ENCODE measurements at places on chromosomes 2 and 18.
A peak's percentile ranks its signal among the peaks of the same experiment; 100 is the strongest.

DNA sequence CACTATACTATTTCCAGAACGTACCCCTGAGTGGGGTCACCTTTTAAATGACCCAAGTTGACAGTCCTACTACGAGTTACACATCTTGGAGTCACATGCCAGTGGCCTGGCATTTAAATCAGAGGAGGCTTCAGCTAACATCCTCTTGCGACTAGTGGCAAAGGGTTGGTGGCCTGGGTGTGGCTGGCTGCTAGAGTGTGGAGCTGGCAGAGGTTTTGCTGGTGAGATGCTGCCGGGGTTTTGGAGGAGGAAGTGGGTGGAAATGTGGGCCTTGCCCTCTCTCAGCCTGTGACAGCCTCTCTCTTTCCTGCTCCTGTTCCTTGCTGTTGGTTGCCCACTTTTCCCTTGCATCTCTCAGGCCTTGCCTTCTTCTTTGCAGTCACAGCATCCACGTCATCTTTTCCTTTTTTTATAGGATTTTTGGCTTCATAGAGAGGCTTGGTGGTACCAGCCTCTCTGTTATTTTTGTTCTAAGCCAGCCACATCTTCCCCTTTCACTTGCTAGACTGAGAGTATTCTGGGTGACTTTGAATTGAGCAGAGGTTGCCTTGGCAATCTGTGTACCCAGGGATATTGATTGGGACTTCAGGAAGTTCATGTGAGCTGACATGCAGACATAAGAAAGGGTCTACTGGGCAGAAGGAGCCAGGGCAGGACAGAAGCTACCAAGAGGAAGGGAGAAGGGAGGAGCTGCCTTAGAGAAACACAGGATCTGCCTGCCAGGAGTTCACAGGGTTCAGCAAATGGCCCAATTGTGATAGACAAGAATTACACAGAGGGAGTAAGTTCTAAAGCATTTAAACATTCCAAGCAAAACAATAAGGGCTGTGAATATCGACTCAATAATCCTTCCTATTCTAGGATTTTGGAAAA is 55.4 kb downstream of the CDC42EP3 start:
- DNase-seq, result no peak

DNA sequence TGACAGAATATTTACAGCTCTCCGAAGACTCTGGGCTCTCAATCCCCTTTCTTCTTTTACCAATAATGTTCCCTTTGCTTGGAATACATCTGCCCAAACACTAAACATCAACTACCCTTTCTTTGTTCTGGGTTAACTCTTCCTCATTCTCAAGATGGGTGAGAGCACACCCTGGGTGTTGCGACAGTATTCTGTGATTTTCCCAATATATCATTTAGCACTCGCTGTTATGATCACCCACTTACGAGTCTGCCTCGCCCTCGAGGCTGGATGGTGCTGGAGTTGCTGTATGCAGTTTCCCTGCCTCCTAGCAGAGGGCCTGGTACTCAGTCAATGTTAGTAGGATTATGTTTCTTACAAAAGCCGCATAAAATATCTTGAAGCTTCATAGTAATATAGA is 93.2 kb downstream of the SOCS6 start:
- no peak for DNase-seq

GRCh38 chr18:62828852-62829251 is 113.5 kb downstream of the PHLPP1 start:
- no peak for DNase-seq

- DNase-seq, result no peak
These were observed 55.1 kb downstream of the RAB31 start for GRCh38 chr18:9763157-9763556.

GRCh38 chr18:7273301-7273921 is 42.5 kb downstream of the LRRC30 start:
- no peak for DNase-seq

DNA sequence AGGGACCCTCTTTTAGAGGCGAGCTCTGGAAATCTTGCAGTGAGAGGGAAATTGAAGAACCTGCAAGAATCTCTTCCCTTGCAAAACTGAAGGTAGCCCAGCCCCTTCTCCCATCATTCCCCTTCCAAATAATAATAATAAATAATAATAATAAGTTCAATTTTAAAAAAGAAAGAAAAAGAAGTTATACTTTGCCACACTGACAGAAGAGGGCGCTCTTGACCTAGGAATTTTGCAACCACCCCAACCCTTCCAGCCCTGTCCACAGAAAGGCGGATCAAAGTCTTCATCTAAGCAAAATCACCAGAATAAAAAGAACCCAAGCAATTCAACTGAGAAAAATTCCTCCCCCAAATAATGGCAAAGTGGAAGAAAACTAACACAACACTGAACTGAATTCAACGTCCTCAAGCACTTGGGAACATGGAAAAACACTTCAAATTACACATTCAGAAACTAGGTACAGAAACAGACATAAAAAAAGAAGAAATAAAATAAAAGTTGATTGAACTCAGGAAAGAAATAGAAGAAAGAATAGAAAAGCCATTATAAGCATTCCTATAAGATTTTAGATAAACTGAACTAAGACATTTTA is 98.9 kb upstream of the GLS start:
- peak; percentile 21 for DNase-seq

DNA sequence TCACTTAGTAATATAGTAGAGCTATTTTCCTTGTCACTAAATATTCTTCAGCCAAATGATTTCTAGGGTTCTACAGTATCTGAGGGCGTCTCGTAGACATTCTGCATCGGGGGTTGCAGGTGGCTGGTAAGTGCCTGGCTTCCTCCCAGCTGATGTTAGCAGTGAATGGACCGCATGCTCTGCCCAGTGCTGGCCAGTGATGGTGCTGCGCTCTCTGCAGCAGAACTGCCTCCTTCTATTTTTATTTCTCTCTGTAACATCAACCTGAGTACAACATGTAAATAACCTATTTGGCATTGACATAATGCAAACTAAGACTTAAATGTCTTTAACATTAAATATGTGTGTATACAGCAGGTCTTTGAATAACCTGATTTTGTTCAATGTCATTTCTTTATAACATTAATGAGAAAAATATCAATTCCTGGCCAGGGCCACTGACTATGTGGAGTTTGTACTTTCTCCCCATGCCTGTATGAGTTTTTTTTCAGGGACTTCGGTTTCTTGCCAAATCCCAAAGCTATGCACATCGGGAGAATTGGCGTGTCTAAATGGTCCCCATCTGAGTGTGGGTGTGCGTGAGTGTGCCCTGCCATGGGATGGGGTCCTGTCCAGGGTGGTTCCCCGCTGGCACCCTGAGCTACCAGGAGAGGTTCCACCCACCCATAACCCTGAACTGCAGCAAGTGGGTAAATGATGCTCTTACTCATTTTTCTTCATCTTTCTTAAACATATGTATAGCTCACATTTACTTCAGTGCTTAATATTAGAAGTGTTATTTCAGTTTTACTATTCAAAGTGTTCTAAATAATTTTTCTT is 278.2 kb upstream of the EPAS1 start:
- no peak for DNase-seq

DNA sequence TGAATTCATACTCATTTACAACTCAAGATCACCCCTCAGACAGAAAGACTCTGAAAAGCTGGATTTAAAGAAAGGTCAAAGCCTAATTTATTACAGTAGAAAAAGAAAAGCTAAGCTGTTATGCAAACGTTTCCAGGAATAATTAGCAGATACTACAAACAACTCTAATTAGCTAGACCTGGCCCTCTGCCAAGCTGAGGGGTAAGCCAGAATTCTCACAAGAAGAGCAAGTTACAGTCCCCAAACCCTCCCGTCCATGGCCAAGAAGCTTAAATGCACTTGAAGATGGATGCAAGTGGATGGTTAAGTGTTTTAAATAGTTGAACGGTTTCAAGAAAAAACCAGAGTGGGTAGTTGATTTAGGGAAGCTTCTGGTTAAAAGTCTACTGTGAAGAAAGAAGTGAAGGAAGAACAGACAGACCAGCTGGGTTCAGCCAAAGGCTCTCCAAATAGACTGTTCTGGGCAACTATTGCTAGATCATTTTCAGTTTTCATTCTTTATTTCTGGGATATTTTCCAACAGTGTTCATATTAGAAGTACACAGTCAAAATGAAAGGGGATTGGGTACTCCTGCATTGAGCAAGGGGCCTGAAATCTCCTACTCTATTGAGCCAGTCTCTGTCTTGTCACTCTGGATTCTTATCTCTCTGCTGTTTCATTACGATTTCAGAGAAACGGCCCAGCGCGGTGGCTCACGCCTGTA is 4.8 kb downstream of the LMAN2L start:
- no peak for DNase-seq

DNA sequence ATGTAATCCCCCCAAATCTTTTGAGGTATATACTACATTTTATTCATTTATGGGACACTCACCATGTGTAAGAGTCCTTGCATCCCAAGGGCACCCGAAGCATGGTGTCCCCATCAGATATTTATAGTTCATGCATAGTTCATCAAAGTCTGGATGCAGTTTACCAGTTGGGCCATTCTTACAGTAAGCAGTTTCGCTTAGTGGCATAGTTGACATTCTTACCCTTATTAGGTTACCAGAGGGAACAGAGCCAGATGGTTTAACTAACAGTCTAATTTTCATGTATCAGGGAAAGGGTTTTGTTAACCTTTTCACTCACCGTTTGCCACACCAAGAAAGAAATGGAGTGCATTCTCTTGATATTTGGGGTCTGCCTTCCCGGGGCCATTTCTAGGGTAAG is 7.1 kb downstream of the ZNF407 start:
- no peak for DNase-seq
